ENCODE measurements at places on chromosomes 12 and 14.

DNA sequence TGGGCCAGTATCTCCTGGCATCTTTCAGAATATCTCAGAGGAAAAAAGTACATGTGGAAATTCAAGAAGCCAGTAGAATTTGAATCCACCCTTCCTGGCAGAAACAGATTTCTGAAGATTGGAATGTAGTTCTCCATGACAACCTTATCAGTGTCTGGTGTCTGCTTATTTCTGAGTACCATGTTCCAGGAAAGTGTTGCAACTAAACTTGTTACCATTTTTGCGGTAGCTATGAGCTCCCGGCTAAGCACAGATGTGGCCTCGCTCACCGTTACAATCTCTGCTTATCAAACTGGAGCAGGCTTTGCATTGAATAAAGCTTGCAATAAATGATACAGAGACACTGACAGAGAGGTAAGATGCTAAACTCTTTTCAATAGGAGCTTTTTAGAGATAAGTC lies 13.0 kb upstream of the ITPR2 start:
- DNase-seq = no peak

GRCh38 chr12:42213023-42213422 lies 25.0 kb downstream of the YAF2 start:
- DNase-seq = no peak

GRCh38 chr14:49056021-49056420 lies 530.2 kb downstream of the RPS29 start:
- DNase-seq = no peak

DNA sequence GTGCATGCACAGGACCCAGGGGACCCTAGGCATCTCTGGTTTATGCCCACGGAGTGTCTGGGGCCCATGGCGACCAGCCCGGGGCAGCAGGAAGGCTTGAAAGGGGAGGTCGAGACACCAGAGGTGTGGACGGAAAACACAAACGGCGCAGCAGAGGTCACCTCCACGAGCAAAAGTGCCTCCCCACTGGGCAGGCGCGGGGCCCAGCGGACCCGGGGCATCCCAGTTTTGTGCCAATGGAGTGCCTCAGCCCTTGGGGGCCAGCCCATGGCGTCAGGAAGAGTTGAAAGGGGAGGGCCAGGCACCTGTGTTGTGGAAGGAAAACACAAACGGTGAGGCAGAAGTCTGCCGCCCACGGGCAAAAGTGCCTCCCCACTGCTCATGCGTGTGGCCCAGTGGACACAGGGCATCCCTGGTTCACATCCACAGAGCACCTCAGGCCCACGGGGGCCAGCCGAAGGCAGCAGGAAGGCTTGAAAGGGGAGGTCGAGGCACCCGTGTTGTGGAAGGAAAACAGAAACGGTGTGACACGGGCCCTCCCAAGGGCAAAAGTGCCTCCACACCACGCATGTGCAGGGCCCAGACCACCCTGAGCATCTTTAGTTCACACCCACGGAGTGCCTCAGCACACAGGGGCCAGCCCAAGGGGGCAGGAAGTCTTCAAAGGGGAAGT lies 378.8 kb downstream of the ALG10 start:
- DNase-seq = no peak

- no peak for DNase-seq
These were observed 1221.4 kb downstream of the VRK1 start for GRCh38 chr14:98018628-98019027.

- no peak for DNase-seq
These were observed 4.2 kb downstream of the VASH1 start for GRCh38 chr14:76765461-76765931.
